ENCODE measurements at places on chromosomes 3 and 15. TPM values are rescaled to one million over a fixed set of nuclear protein-coding genes. Genes with fewer than 3 reads are reported as not detected.

Gene SLC51A
- not detected for total RNA-seq

DNA sequence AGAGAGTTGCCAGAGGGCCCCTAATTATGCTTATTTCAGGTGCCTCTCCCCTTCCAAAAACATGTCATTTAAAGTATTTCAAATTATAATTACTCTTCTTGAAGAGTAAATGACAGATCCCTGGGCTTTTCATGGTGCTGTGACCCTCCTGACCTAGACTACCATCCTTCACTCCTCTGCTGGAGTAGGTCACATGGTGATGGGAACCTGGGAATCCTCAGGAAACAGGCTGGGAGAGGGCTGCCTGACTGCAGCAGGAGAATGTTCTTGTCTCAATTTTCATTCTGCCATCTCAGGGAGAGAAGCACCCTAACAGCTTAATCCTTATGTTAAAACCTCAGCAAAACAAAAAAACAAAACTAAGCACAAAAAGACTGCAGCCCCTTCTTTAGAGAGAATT is 24.6 kb downstream of the PGBD4 start:
- H3K4me1 ChIP-seq, result no peaks in the 10 kb centered on the region
- H3K4me3 ChIP-seq, result no peak overlapping the region
- no peak for DNase-seq
- no peaks in the 10 kb centered on the region for H3K36me3 ChIP-seq

DNA sequence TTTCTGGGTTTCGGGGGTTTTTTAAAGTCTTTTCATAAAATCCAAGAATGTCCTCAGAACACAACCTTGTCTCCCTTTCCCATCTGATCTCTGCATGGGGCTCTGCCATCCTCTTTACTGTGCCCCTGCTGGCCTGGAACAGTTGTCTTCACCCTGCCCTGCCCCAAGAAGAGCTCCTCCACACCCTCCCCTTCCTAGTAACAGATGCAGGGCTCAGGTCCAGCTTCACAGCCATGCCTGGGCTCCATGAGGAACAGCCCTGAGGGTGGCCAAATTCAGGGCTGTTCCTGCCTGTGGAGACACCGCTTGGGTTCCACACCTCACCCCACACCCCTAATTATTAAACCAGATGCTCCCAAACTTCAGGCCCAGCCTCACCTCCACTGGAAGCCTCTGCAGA is 12.9 kb upstream of the ULK3 start:
- H3K27me3 ChIP-seq, result no peaks in the 10 kb centered on the region
- no peak overlapping the region for H3K4me3 ChIP-seq
- H3K27ac ChIP-seq, result peak overlapping the region; percentile 65
- H3K36me3 ChIP-seq, result peaks cover 35% of the 10 kb centered on the region
- H3K4me1 ChIP-seq, result peaks cover 38% of the 10 kb centered on the region

DNA sequence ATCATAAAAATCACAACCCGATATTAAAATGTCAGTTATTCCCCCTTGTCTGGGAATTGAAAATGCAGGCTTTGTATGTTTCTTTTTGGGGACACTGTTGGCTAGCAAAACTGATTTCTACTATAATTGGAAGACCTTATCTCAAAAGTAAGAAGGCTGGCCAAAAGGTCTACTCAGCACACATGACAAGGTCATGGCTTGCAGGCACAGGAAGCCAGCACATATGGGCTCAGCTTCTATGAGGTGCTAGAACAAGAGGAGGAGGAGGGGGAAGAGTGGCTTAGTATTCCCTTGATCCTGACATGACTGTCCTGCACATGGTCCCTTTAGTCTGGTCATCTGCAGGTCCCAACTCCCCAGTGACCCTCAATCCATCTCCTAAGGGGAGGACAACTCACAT is 681.2 kb downstream of the SQOR start:
- no peaks in the 10 kb centered on the region for H3K36me3 ChIP-seq
- no peak for DNase-seq
- H3K4me1 ChIP-seq, result no peaks in the 10 kb centered on the region
- H3K27me3 ChIP-seq, result no peaks in the 10 kb centered on the region
- H3K27ac ChIP-seq, result no peak overlapping the region

Measured in activated CD4-positive, alpha-beta memory T cell treated with anti-CD3 and anti-CD28 coated beads, Interleukin-2, amount 10 ng/mL, durations not matched to agents 7 days and 5 days (primary cell).